ENCODE measurements at places on chromosomes 3 and 15. TPM values are rescaled to one million over a fixed set of nuclear protein-coding genes. Genes with fewer than 3 reads are reported as not detected.
A peak's percentile ranks its signal among the peaks of the same experiment; 100 is the strongest.

HERC2 gene
- total RNA-seq, result 42.7 TPM

GRCh38 chr15:88208396-88208795 lies 48.1 kb downstream of the NTRK3 start:
- DNase-seq, result no peak

HRG gene
- total RNA-seq, result not detected

UROC1 gene
- total RNA-seq, result not detected

DNA sequence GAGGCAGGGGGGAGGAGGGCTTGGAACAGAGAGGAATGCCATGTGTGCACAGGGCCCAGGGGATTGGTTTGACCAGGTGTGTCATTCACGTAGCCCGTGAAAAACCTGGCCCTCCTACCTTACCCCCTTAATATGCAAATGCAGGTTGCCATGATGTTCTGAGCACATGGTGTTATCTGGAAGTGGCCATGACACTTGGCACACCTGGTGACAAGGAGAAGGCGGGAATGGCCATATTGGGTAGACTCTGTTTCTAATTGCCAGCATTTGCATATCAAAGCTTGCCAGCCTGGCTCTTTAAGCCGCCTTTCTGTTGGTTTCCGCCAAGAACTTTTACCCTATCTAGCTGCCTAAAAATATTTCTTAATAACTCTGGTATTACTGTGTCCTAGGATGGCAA lies 202.1 kb upstream of the DPH6 start:
- no peak for DNase-seq

DNA sequence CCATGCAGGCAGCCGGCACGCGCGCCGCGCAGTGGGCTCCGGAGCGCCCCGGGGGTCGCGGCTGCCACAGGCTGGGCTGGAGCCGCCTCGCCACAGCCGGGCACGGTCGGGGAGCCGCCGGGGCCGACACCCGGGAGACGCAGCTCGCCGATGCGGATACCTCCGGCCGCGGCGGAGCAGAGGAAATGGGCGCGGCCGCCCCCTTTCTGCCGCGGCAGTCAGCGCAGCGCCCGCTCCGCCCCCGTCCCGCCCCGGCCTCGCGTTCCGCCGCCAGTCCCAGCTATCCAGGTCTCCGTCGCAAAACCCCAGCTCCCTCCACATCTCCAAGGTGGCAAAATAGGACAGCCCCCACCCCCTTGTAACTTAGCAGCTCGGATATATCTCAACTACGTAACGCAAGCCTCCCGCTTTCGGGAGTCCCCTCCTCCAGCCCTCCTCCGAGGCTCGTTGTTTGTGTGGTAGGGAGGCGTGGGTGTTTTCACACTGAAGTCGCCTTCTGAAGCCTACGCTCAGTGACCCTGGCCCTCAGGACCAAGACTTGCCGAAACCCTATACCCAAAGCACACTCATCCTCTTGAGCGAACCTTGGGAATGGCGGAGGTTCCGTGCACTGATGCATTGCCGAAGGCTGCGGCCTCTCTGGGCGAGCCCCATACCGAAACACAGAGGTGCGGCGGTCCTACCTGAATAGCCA lies at the start of gene SH3BP5:
TSS of gene SH3BP5 (minus strand) at position 182 of the 694 bp plus-strand sequence. CDS start at position 4, 178 bp downstream.
- peak; percentile 88 for DNase-seq

- DNase-seq, result no peak
Measured at GRCh38 chr3:183033746-183034145, 53.4 kb upstream of the DCUN1D1 start.

STRA6 gene
- not detected for total RNA-seq

MINAR1 gene
- 1.7 TPM for total RNA-seq

GRCh38 chr3:2540115-2540514 lies 441.4 kb downstream of the CNTN4 start:
- DNase-seq, result no peak

DNA sequence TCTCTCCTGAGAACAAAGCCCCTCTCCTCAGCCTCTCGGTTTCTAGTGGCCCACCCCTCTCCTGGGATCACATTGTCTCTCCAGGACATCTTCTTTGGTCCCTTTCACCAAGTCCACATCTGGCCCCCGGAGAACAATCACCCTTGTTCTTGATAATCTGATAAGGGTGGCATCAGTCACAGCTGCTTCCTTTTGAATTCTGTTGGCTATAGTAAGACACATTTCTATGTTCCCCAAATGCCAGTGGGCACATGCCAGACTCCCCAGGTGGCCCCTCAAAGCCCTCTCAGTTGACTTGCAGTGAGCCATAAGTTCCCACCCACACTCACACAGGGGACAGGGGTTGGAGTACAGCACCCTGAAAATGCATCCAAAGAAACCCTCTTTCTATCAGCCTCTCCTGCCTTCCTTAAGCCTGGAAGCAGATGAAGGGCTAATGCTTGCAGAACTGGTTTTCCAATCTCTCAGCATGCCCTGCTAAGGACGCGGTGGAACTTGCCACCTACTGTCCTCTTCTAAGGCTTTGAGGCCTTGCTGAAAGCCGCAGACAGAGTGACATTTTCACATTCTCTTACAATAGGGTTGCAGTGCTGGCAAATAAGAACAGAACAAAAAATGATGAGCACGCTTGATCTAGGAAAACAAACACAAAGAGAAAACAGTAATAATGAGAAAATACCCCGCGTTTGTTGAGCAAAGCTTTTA lies 101.3 kb upstream of the SLCO3A1 start:
- no peak for DNase-seq

GRCh38 chr15:83843471-83843871 lies 189.5 kb downstream of the ADAMTSL3 start:
- DNase-seq, result no peak

DNA sequence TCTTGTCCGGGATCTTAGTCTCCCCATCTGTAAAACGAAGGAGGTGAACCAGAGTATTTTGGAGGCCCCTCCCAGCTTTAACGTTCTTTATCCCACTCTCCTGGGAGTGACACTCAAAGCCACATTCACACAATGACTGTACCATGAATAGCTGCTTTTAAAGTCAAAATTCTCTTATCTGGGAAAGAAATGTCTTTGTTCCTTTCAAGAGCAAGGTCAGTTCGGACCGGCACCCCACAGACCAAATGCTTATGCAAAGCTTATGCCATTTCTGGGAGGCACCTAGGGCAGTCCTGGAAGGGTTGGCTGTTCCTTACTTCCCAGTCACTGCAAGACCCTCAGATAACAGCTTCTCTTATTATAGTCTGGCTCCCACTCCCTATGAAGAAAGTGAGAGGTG lies 53.5 kb upstream of the WNT5A start:
- DNase-seq, result no peak

- DNase-seq, result no peak
Measured at GRCh38 chr3:71310359-71310979, 273.1 kb downstream of the FOXP1 start.

SERINC4 gene
- total RNA-seq, result 0.50 TPM

DNA sequence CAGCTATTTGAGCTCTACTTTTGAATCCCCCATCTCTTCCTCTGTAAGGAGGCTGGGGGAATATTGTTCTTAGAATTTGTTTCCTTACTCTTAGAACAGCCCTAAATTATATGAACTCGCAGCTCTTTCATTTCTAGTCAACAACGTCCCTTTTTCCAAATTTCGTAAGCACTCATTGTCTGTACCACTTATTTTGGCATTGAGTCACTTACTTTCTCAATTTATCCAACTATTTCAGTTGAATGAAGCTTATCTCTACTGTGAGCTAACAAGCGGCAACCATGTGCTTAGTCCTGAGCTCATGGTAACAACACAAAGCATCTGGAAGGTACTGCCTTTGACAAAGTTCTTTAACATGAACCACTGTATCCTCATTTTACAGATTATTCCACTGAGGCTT lies 191.1 kb downstream of the GREM1 start:
- no peak for DNase-seq

- DNase-seq, result no peak
Measured at GRCh38 chr3:119663885-119664284, 3.5 kb upstream of the POPDC2 start.

EXD1 gene
- not detected for total RNA-seq

- DNase-seq, result no peak
Measured at GRCh38 chr3:82957696-82958095, 1196.3 kb upstream of the GBE1 start.

SPSB4 gene
- total RNA-seq, result not detected

- no peak for DNase-seq
Measured at GRCh38 chr3:190764231-190765134, 98.0 kb downstream of the GMNC start.

GRCh38 chr3:79019924-79020173 lies 747.9 kb downstream of the ROBO1 start:
- no peak for DNase-seq

DNA sequence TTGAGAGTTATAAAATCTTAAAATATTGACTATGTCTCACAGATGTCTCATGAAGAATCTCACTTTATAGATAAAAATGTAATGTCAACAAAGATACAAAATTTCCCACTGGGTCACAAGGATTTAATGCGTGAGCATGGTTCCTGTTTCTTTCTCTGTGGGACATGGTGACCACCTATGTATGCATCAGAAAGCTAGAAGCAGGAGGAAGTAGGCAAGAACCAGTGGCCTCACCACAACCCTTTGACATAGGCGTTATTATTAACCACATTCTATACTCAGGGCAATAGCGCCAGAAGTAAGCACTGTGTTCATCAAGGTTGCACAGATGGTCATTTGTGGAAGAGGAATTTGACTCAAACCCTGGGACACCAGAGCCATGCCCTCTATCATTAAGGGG lies 11.7 kb upstream of the ADAMTS17 start:
- DNase-seq, result no peak

GRCh38 chr3:177374323-177374722 lies 177.0 kb upstream of the TBL1XR1 start:
- DNase-seq, result no peak

GRCh38 chr3:188780193-188781147 lies 391.3 kb upstream of the TPRG1 start:
- DNase-seq, result no peak

CACNA2D3 gene
- total RNA-seq, result not detected

C3orf22 gene
- total RNA-seq, result not detected

LAMB2 gene
- total RNA-seq, result not detected

DNA sequence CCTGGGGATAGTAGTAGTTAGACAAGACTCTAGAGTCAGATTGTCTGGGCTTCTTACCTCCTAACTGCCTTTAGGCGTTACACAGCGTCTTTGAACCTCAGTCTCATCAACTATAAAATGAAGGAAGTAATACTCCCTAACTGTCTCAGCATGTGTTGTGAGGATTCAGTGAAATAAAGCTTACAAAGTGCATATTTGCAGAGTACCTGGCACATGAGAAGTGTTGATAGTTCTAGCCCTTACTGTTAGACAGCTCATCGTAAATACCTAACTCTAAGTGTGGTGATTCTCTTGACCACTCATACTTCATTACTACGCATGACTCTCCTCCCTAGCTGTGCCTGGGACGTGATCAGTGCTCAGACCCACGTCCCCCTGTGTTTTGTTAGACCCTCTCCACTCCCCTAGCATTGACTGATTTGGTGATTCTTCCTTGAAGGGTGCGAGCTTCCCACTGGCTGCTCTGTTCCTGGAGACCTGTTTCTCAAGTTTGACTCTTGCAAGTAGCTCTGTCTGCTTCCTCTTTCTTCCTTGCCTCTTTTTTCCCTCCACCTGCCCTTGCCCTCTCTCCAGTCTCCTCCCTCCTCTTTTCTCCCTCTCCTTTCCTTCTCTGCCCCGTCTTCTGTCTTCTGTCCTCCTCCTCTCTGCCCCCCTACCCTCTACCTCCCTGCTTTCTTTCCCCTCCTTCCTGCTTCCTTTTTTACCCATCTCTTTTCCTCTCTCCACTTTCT lies 124.2 kb downstream of the SLC25A26 start:
- no peak for DNase-seq
